ENCODE measurements at places on chromosomes 1 and 21.

GRCh38 chr1:186994897-186995296 is 166.1 kb downstream of the PLA2G4A start:
- no peak for DNase-seq

DNA sequence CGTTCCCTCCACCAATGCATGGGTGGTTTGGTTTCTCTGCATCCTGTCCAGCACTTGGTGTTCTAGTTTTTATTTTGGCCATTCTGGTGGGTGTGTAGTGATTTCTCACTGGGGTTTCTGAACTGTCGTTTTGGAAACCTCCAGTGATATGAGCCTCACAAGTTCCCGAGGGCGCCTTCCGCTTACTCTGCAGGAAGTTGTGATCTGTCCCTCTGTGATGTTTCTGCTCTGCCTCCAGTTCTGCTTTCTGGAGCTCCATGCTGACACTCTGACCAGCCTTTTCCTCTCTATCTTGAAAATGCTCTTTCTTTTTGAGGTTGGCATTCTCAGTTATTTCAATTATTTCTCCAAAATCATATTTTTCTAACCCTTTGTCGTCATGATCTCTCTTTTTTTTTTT is 111.6 kb downstream of the PLD5 start:
- no peak for DNase-seq

GRCh38 chr1:33996281-33996680 is 132.4 kb downstream of the HMGB4 start:
- no peak for DNase-seq

DNA sequence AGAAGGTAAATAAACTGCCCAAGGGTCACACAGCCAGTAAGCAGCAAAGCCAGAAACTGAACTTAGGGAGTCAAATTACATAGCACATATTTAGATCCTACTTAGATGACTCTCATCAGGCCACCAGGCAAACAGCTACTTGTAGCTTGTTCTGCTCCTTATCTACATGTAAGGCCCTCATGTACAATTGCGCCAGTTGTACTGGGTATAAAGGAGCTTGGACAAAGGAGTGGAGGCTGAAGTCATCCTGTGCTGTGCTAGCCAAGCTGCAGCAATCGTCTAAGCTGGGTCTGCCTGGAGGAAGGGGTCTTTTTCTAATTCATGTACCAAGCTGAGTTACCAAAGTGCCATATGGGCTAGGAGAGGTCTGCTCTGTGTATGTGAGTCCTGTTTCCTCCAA is 12.8 kb downstream of the ETNK2 start:
- DNase-seq, result no peak

- DNase-seq, result no peak
These were observed 272.9 kb downstream of the TPR start for GRCh38 chr1:186102107-186102506.

- DNase-seq, result no peak
These were observed 36.1 kb upstream of the PDE4B start for GRCh38 chr1:65756616-65757015.

DNA sequence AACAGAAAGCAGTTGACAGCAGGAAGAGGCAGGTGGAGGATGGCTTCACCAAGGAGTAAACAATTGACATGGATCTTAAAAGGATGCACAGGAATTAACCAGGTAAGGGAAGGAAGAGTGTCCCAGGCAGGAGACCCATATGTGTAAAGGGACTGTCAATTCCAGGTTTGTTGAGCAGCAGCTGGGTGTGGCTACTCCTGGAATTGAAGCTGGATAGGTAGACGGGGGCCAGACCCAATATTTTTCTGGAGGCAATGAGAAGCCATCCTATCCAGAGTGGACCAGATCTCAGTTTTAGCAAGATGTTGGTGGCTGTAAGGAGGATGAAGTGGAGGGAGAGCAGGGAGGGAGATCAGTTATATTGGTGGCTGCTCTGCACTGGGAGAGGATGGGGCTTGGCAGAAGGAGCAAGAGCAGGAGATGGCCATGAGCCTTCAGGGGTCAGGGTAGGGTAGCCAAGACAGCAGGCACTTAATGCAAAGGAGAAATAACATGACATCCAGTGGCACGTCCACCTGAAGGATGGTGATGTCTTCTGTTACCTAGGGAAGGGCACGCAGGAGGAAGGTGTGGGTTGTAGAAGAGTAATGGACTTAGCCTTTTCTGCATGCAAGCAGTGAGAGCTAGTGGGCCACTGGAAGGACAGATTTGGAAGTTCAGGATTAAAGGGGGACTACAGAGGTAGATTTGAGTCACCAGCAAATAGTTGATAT is 146.7 kb upstream of the HMGB4 start:
- no peak for DNase-seq

DNA sequence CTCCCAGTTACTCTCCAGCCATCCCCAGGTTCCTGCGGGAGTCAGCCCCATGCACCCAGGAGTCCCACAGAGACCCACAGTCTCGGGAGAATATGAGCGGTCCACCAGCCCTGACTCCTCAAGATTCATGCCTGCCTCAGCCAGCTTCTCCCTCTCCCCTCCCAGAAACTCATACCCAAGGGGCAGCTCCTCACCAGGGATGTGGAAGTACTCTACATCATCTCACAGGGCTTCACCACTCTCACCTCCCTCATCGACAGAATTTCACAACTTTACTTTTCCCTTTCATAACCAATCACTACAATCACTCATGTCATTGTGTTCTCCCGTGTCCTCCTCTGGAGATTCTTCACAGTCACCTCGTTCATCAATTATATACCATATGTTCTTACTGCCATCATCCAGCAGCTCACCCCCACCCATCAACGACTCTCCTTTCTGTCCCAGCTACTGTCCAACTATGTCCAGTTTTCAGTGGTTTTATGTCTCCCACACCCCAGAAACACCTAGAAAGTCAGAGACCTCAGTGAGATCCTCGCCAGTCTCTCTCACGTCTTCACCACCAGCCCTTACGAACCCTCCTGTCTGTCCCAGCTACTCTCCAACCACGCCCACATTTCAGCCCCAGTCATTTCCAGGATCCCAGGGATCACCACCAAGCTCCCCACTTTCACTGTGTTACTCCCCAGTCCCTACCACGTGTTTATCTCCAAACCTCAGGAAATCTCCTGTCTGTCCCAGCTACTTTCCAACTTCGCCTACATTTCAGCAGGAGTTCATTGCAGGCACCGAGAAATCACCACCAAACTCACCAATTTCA is 1530.1 kb upstream of the TPTE start:
- DNase-seq, result no peak

DNA sequence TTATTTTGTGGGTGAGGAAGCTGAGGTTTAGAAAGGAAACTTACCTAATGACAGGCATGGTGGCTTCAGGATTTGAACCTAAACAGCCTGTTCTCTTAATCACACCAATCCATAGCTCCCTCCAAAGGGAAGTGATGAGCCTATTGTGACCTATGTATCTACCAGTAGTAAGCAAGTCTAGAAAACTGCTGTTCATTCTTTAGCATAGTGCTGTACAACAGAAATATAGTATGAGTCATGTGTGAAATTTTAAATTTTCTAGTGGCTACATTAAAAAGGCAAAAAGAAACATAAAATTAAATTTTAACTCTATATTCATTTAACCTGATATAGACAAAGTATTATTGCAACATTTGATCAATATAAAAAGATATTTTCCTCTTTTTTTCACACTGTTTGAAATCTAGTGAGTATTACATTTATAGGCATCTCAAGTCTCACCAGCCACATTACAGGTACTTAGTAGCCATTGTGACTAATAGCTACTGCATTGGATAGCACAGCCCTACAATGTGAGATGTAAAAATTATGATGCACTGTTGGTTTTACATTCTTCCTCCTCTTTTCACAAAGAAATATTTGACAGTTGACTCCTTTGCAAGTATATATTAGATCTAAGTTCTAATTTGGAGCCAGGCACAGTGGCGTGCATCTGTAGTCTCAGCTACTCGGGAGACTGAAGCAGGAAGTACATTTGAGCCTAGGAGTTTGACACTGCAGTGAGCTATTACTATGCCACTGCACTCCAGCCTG is 16.6 kb downstream of the IPO9 start:
- no peak for DNase-seq

DNA sequence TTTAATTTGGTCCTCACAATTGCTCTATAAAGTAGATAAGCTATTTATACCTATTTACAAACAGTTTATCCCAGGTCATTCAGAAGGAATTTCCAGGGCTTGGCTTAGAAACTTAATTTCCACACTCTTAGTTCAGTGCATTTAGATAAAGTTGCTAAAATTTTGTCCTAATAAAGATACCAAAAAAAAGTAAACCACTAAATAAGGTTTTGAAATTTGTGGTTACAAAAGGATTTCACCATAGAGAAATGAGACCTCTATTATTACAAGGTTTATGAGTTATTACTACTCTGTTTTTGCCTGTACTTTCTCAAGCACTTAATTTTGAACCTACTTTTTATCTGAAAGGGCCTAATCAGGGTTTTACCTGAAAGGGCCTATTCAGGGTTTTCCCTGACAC is 22.4 kb downstream of the PTPN22 start:
- DNase-seq, result no peak

DNA sequence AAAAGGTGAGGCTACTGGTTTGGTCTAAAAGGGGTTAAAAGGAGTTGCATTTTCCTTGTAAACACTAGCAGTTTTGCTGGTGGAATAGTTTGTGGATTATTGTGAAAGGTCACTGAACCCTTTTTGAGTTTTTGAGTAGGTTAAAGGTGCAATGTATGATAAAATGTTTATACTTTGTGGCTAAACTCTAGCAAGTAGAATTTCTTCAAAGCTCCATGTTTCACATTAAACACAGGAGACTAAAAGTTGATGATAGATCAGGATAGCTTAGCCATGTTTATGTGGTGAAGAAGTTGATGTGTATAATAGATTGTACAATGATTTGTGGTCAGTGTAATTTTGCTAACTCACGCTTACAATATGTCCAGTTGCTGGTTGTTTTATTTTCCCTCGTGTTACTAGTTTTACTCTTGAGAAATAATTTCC is 13.1 kb downstream of the ZNF326 start:
- DNase-seq, result no peak

DNA sequence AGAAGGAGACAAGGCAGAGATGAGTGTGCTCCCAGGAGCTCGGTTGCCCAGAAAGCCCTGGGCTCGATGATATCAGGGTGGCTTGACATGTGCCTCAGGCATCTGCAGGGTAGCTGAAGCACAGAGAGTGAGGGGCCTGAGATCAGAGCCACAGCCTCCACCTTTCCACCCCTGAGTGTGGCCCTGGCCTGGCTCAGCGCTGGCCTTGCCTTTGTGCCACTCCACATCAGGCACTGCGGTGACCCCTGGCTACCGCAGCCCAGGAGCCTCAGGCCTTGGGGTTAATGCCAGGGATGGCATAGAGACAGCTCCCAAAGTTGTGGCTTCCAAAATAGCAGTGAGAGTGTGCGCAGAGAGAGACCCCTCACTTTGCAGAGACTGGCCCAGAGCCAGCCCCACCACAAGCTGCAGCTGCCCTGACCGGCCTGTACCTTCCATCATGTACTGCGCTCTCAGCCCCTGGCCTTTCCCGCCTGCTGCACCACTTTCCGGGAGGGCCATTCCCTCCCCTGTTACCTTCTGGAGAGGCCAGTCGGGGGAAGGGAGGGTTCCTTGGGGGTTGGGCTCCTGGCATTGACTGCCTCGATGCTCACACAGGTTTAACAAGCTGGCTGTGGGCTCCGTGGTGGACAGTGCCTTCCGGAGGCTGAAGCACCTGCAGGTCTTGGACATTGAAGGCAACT is 19.5 kb downstream of the PODN start:
- DNase-seq, result no peak

DNA sequence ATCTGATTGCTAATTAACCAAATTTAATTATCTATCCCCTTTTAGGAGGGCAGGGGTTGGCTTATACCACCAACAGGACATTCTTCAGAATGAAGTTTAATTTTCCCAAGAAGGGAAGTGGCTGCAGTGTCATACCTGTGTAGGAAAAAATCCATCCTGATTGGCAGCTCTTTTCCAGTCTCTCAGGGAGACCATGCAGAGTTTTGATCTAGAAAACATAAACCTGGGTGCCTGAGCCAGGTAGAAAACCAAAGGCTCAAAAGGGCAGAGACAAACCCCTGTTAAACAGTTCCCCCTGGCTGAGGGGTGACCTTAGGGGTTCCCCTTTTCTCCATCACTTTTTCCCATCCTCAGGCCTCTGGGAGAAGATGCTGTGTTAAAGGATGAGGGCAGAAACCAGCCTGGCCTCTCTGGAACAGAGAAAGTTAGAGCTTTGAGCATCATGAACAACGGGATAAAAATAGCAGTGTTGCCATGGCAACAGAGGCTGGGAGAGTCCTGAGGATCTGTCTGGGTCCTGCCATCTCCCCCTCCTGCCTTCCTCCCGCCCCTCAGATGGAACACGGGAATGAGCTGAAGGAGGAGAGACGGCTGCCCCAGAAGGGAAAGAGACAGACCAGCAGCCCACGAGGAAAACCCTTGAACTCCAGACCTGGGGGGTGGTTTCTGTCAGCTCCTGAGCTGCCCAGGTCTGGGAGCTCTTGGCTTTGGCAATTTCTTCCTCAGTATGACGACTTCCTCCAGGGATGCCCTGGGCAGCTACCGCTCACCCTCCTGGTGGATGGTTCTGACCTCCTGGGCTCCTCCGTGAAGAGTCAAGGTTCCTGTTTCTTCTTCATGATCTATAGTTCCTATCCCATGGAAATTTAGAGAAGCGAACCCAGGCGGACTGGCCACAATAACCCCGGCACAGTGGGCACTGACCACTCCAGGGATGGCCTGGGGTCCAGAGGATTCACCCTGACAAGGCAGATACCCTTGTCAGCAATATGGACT is 14.0 kb upstream of the LEMD1 start:
- no peak for DNase-seq

DNA sequence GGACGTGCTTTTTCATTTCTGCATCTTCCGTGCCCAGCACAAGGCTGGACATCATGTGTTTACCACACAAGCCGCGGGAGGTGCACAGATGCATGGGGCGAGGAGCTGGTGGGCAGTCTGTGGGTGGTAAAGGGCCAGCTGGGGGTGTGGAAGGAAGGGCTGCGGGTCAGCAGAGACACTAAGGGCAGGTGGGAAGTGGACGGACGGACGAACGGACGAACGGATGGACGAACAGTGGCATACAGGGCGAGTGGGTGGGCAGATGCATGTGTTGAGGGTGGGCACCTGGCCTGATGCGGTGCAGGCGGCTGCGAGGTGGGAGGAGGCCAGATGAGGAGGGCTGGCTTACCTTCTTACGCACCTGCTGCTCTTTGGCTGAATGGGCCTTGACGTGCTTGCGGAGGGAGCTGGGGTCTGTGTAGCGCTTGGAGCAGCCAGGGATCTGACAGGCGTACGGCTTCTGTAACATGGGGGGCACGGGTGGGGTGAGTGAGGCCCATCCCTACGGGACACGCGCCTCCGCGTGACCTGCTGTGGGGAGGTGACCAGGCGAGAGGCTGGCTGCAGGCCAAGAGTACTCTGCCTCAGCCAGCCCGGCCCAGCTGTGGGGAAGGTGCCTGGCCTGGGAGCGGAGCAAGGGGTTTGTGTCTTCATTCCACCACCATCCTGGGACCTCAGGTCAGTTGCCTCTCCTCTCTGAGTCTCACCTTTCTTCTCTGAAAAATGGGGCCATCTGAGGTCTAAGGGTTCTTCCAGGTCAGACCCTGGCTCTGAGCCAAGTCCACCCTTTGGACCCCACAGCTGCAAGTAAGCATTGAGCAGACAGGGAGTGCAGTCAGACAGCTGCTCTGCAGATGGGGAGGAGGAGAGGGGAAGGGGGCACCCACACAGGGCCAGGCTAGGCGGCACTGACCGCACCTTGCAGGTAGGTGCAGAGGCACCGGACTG is 65.5 kb downstream of the DMRTB1 start:
- DNase-seq, result no peak

- DNase-seq, result no peak
These were observed 160.1 kb upstream of the UBE2U start for GRCh38 chr1:64043288-64043687.

Measured in stimulated activated CD4-positive, alpha-beta T cell treated with anti-CD3 and anti-CD28 coated beads, Interleukin-15, amount 100 ng/mL, for 1 hour (primary cell).